ENCODE measurements at places on chromosomes 1 and 21. TPM values are rescaled to one million over a fixed set of nuclear protein-coding genes. Genes with fewer than 3 reads are reported as not detected.

- peak; percentile 92 for DNase-seq
These were observed 25.8 kb downstream of the ABCA4 start for GRCh38 chr1:94095112-94095637.

DNA sequence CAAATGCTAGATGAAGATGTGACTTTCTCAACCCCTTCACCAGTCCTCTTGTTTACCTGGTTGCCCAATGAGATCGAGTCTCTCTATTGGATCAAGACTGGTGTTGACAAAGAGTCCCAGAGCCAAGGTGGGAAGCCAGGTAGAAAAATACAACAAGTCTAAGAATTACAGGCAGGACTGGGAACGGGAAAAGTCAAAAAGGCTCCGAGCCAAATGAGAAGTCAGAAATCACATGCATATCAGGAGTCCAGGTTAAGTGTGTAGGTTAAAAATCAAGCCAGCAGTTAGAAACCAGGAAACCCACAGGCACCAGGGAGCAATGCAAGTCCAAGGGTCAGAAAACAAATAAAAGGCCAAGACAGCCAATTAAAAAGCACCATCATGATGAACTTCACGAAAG is 27.4 kb upstream of the DUSP23 start:
- DNase-seq: no peak

The TCHH gene
- 0.28 TPM for total RNA-seq

- no peak for DNase-seq
These were observed 128.3 kb upstream of the HMGB4 start for GRCh38 chr1:33735624-33736023.

DNA sequence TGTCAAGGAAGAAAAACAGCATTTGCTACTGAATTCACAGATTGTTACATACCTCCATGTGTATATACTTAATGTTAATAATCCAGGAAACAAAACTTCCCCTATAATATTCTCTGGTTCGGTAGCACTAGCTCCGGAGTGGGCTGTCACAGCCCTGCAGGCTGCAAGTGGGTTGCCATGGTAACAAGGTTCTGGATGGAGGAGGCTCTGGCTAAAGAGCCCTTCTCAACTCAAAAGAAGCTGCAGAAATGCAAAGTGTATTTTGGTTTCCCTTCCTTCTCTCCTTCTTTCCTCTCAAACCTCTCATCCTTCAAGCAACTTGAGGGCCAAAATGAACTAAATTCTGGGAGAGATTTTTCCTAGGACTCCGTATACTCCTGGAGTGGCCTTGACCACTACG is 45.2 kb downstream of the ASTN1 start:
- no peak for DNase-seq

GRCh38 chr1:31580891-31581603 is 4.7 kb downstream of the TINAGL1 start:
- peak; percentile 65 for DNase-seq

The TIAM1 gene
- total RNA-seq: 8.6 TPM

DNA sequence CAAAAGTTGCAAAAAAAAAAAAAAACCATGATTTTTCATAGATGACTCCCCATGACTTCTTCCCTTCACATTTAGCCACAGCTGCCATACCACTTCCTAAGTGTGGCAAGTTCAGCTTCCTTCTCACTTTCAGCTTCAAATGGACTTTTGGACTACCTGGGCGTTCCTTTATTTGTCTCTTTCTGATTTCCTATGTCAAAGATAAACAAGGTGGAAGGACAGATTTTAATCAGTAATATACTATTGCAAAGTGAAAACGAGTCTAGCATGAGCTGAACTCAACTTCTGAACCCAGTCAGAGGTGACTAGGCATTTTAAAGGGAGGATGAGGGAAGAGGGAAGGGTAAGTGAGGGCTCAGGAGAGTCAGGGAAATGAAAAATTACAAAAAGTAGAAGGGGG is 14.4 kb upstream of the SCCPDH start:
- no peak for DNase-seq

DNA sequence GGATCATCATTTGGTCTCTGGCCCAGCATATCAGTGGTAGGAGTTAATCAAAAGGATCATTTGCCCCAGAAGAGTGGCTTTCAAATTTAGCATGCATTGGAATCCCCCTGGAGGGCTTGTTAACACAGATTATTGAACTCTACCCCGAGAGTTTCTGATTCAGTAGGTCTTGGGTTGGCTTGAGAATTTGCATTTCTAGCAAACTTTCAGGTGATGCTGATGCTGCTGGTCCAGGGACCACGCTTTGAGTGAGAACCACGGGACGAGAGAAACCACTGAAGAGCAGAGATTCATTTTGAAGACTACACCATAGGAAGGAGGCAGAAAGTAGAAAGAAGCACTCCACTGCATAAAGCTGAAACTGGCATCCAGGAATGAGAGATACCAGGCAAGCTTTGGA is 81.3 kb upstream of the DUSP10 start:
- no peak for DNase-seq

DNA sequence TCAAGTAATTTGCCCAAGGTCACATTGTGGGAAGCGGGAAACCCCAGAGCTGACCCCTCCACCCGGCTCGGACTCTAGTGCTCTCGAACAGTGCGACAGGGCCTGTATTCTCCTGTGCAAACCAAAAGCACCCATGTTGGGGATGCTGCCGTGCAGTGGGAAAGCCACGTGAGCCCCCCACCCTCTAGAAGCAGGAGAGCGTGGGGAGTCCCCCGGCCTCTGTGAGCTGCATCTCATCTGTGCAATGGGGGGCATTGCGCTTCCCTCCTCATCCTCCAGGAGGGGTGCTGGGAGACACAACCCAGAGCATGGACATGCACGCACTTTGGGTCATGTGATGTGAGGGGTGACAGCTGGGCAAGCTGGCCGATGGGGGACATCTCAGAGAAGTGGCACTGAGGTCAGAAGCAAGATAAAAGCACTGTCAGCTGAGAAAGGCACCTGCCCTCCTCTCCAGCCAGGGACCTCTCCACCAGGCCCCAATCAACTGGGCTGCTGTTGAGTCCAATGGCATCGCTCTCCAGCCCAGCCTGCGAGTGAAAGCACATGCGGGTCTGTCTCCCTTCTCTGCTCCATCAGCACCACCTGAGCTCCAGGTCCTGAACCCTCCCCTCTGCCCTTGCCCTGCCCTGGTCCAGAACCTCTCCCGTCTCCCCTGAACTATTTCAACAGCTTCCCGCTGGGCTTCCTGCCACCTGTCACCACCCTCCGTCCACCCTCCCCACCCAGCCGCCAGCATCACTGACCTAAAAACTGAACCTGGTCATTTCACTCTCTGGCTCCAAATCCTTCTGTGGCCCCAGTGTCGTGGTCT is 76.4 kb upstream of the IFFO2 start:
- no peak for DNase-seq

The CROCC gene
- total RNA-seq: 24.2 TPM

The TTC22 gene
- 0.82 TPM for total RNA-seq

The LRRC53 gene
- not detected for total RNA-seq

GRCh38 chr1:229170778-229171505 is 100.0 kb upstream of the RAB4A start:
- no peak for DNase-seq

The UTP25 gene
- total RNA-seq: 5.7 TPM

The LACTBL1 gene
- total RNA-seq: not detected

The NBPF10 gene
- total RNA-seq: 1.2 TPM

GRCh38 chr1:117598489-117598888 is 7.4 kb upstream of the TENT5C start:
- DNase-seq: no peak

DNA sequence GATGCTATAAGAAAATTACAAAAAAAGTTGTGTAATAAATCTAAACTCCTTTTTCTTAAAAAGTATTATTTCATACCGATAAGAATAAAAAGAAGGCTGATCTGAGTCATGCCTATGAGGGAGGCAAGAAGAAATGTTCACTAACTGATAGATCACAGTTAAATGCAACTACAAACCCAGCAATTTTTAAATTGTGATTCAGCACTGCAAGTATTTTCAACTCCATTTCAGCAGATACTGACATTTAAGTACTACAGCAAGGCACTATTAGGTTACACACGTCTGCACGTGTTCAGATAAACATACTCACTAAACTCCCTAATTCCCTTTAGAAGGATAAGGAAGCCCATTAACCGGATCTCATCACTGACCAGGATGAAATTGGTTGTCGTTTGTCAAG is 213.3 kb upstream of the ZRANB2 start:
- DNase-seq: no peak

DNA sequence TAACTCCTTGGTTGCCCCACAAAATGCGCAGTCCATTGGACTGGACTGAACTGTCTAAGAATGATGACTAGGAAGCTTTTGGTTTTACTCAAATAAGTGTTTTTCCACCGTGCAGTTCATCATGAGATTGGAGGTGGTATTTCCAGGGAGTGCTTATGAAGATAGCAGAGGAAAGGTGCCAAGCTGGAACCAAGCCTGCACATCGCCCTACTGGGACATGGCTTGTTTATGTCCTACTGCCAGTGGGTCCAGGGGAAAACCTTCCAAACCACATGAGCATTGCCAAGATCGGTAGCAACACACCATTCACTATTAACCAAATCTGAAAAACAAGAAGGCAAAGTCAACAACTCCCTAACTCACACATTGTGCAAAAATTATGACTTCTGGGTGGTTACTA is 54.7 kb upstream of the DSCAM start:
- DNase-seq: peak; percentile 72

The SPATA1 gene
- 0.82 TPM for total RNA-seq

DNA sequence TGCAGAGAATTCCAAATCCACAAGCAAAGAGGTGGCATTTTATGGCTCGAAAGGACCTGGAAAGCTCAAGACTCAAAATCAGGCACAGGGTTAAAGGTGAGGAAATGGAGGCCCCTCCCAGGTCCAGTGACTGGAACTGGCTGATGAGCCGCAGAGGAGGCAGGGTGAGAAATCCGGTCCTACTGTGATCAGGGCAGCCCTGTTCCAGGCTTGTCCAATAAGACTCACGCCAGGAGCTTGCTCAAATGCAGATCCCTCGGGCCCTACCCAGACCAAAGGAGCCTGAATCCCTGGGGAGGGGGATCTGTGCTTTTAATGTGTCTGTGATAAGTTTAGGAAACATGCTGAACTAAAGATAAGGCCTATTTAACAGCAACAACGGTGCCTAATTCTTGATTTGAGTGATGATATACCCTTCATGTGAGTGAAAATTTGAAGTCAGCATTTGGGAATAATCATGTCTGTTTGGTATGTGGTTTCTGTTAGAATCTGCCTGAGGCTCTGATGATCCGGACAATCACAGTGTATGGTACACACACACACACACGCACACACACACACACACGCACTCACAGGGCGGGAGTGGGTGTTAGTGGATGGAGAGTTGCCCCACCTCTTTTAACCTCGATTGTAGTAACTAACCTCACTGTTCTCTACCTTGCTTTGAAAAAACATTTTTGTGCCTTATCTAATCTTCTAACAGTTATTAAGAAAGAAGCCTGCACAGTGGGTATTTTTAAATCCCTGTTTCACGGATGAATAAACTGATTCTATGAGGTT is 54.1 kb upstream of the LYST start:
- no peak for DNase-seq

DNA sequence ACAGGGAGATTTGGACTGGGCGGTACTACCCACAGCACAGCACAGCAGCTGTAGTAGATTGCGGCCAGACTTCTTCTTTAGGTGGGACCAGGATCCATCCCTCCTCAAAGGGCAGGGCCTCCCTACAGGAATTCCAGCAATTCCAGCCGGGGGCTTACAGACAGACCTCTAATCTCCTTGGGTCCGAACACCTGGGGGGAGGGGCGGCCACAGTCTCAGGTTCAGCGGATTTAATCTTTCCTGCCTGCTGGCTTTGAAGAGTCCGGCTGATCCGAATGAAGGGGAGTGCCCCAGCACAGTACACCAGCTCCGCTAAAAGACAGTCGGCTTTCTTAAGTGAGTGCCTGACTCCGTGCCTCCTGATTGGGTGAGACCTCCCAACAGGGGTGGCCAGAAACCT is 1708.5 kb downstream of the BRINP3 start:
- DNase-seq: no peak

The HMCN1 gene
- 22.7 TPM for total RNA-seq

DNA sequence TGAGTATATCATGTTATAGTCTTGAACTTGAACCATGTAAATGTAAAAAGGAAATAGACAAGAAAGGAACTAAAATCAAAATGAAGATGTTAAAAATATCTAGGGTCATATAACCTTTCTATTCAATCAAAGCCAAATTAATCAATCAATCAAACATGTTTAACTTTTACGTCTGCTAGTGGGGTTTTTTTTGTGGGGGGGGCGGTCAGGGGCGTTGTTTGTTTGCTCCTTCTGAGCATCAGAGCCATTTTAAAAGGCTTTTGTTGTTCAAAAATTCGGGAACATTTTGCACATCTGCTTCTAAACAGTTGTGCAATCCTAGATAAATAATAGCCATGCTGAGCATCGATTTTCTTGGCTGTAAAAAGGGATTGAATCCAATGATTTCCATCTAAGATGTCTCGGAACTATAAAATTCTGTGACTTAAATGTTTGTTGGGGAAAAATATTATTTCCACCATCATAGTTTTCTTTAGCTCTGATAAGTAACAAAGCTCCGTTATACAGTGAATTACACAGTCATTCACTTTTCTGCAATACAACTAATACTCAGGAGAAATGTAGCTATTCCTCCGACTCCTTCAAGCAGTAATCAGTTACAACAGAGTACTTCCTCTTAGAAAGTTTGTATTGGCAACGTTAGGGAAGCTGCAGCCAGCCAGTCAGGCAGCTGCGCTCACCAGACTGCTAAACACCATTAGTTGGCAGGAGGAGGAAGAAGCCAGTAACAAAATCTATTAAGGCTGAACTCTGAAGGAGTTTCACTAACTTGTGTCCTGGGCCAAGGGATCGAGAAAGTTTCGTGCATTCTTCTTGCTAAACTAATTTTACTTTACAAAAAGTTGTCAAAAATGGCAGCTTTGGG is 2.2 kb downstream of the SPATA6 start:
- DNase-seq: peak; percentile 80

The HHAT gene
- total RNA-seq: 3.9 TPM

Data from sigmoid colon (tissue), 7 donors.